IMR-90 (cell line): ENCODE measurements at places on chromosomes 11 and 22.

GRCh38 chr22:47659467-47660223 is 897.2 kb downstream of the TBC1D22A start:
- DNase-seq: no peak

GRCh38 chr22:39244496-39245129 is at the start of gene PDGFB:
TSS of gene PDGFB (minus strand) at chr22:39244982. CDS start at chr22:39243963, 1,019 bp downstream.
- DNase-seq: no peak

- no peak for DNase-seq
These were observed 2.0 kb upstream of the FXYD6 start for GRCh38 chr11:117878314-117878938.

GRCh38 chr22:48883211-48883960 is 944.3 kb downstream of the BRD1 start:
- no peak for DNase-seq

GRCh38 chr11:73998846-73999575 is 9.9 kb downstream of the UCP3 start:
- no peak for DNase-seq

DNA sequence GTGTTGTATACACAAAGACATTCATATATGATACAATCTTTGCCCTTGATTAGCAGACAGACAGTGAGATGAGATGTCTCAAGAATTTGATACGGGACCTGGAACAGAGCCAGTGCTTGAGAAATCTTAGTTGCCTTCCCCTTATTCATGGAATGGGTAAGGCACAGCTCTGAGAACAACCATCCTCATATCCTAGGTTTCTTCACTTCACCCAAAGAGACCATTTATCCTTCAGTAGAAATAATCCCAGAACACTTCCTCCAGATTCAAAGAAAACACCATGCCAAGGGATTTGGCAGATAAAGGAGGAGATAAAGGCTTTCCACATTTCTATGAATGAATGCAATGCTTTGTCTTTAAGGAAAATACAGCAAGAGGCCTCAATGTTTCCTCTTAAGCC is 8.8 kb upstream of the IZUMO1R start:
- DNase-seq: no peak
